ENCODE measurements at places on chromosomes 1 and 21.

DNA sequence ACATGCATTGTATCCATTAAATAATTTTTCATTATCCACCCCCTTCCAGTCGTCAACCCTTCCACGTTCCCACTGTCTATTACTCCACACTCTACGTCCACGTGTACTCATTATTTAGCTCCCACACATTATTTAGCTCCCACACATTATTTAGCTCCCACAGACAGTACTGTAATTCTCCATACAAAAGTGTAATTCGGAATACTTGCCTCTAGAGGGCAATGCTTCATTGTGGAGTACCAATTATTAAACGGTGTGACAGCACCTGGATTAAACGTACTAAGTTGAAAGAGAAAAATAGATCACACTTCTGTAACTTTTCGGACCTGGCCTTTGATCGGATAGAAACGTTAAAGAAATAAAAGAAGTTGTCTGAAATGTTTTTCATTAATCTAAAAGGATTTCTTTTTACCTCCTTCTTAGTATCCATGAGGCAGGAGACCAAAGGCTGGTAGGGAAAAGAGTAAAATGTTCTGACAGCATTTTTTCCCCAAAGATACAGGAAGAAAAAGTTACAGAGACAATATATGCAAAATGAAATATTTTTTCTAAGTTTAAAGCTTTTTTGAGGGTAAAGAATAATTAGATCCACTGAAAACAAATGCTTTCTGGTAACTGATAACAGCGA lies 99.2 kb downstream of the LHX8 start:
- no peak for DNase-seq

- no peak for DNase-seq
These were observed 3.0 kb downstream of the PTPN22 start for GRCh38 chr1:113868387-113869083.

- DNase-seq = no peak
These were observed 8.4 kb downstream of the TNFRSF1B start for GRCh38 chr1:12174924-12175810.

DNA sequence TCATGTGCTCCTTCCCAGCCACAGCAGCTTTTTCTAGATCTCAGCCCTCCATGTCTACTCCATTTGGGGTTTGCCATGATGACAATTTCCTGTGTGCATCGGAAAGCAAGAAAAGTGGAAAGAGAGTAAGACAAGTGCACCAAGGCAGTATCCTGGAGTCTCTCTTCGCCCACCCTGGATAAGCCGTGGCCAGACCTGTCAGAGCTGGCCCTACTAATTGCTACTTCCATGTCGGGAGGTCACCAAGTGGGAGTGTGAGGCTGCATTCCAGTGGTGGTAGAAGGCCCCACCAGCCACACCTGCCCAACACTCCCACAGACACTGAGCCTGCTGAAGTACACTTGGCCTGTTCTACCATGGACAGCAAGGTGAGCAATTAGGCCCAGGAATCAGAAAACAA lies 14.0 kb upstream of the LORICRIN start:
- DNase-seq = no peak

- DNase-seq = no peak
These were observed 29.5 kb upstream of the RUNX3 start for GRCh38 chr1:24959623-24959975.

DNA sequence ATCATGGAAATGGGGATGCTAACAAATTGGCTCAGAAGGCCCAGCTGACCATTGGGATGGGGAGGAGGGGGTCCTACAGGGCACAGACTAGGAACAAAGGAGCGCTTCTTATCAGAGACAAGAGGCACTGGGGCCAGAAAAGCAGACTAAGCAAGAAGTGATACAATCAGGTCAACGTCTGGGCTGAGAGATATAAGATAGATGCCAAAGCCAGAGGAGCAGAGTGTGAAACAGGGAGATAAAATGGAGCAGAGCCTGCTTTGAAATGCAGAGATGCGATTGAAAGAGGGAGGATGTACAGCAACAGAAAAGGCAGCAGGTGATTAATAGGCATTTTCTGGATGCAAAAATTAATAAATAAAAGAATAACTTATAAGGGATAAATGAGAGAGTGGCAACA lies 127.5 kb upstream of the SAMSN1 start:
- DNase-seq = no peak

DNA sequence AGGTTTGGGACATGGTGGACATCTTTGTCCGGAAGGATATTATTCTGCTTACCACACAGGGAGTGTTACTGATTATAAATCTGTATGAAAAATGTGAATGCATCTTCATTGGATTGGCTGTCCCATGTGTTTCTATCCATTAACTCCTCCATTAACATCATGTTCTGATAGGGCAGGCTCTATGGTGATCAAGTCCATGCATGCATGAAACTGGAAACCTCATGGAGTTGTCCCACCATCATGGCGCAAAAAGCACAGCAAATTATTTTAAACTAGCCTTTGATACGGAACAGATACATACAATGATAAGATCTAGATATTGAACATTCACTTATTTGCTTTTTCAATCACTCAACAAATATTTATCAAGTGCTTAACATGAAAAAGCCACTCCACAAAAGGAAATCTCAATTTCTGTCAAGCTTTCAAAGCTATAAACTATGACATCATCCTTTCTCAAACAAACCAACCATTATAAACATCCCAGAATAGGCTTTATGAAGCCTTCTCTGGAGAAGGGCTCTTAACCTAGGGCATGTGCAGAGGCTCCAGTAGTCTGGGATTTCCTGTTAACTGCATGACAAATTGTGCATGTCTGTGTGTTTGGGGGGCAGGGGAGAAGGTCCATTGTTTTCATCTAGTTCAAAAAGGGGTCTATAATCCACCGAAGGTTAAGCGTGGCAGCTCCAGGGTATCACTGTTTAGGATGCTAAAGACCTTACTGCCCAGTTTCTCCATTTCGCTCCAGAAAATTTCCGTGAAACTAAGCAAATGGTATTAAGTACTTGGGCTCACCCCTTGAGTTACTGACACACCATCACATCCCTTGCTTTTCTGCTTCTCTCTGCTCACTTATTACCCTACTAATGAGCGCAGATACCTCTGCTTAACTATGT lies 46.1 kb downstream of the ADAMTS1 start:
- no peak for DNase-seq

GRCh38 chr1:154348429-154349076 lies 23.2 kb downstream of the ATP8B2 start:
- no peak for DNase-seq

GRCh38 chr1:27624467-27625178 lies 10.4 kb downstream of the FGR start:
- DNase-seq = no peak

GRCh38 chr1:217846733-217847132 lies 215.6 kb downstream of the SPATA17 start:
- DNase-seq = no peak

GRCh38 chr1:155037043-155037442 lies 3.4 kb downstream of the DCST1 start:
- no peak for DNase-seq

- no peak for DNase-seq
These were observed 60.6 kb downstream of the MEGF6 start for GRCh38 chr1:3550511-3551289.

DNA sequence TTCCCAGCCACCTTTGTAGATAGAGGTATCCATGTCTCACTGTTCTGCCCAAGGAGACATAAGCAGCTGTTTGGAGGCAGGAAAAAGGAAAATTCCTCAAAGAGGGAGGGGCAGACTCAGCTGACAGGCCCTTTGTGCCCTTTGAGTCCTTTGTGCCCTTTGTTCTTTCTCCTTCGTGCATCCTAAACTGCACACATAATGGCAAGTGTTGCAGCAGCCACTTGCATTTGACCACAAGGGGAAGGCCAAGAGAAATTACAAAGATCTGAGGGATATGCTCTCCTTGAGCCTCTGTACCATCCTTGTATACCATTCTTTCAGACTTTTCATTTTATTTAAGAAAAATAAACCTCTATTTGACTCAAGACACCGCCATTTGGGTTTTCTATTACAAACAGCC lies 71.8 kb upstream of the PKN2 start:
- no peak for DNase-seq

DNA sequence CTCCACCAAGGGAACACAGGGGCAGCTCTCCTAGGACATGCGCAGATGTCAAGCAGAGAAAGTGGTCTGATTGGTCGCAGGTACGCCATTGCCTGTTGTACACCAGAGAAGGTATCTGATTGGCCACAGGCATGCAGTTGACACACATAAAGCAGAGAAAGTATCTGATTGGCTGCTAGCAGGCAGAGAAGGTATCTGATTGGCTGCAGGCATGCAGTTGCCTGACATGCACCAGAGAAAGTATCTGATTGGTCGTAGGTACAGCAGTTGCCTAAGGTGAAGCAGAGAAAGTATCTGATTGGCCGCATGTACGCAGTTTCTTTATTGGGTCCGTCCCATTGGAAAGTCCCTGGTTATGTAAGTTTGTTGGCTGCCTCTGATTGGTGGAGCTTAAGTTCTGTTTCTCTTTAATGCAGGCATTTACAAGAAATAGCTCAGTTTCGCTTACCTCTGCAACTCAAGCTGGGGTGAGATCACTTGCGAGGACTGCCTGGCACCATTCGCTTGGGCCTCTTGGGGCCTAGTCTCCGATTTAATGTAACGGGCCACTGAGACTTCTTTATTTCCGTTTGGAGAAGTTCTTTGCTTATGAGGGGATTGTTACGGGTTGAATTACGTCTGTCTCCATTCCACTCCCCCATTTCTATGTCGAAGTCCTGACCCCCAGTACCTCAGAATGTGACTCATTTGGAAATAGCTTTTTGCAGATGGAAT lies 74.2 kb downstream of the SIK1 start:
- DNase-seq = no peak

DNA sequence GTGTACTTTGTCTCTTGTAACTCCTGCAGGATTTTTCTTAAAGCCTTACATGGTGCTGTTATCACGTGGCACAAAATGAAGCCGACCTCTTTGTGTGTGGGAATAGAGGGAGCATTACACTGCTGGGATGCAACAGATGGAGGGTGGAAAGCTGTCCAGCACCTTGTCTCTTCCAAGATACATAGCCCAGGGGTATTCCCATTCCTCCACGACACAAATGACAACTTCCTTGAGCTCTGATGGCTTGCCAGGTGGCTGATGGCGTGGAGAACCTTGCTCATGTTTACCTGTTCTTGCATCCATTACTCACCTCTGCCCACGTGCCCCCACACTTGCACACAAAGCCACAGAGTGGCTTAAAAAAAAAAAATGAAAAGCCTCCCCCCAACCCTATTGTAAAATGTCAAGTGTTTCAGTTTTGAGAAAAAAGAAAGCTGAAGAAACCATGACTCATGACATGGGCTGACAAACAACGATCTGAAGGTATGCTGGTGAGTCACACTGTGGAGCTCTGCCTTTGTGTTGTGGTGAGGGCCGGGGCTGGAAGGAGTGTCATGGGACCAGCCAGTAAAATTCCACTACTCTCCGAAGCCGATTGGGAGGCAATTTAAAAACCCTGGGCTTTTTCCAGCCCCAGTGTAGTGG lies 32.0 kb upstream of the ATP5PO start:
- peak; percentile 59 for DNase-seq

GRCh38 chr1:76027341-76027740 lies 47.2 kb upstream of the ST6GALNAC3 start:
- DNase-seq = no peak

GRCh38 chr1:184027826-184028695 lies 9.5 kb downstream of the COLGALT2 start:
- DNase-seq = no peak

DNA sequence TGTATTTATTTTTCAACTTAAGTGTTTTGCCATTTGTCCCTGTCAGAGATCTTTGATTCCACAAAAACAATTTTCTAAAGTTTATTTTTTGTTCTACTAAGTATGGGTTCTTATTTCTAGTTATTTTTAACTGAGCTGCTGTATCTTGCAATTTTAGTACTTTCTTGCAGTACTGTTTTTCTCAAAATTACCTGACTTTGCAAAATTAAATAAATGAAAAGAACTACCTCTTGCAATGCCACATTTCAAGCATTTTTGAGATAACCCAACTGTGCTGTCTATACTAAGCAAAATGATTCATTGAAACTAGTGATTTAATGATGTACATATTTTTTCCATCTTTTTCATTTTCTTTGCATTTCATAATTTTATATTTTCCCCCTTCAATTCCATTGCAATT lies 71.5 kb upstream of the ADGRL2 start:
- DNase-seq = no peak

GRCh38 chr1:3455670-3456448 lies 1.4 kb downstream of the ARHGEF16 start:
- DNase-seq = no peak

DNA sequence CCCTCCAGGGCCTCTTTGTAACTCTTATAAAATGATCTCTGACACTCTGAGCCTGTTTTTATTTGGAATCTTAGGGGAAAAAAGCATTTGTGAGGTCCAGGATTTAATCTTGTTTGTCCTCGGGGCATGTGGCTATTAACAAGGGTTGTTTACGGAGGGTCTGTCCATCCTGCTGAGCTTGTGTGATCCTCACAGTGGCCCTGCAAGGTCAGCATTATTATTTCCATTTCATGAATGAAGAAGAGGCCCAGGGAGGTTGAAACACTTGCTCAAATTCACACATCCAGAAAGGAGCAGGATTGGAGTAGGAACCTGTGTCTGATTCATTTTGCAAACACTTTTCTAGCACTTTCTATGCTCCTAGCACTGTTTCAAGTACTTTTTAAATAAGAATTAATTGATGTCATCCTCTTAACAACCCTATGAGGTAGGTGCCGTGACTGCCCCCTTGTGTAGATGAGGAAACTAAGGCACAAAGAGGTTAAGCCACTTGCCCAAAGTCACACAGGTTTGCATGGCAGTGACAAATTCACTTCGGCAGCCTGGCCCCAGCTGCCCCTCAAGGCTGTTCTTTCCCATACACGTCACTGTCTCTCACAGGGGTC lies 178.9 kb downstream of the MIS18A start:
- DNase-seq = no peak

- no peak for DNase-seq
These were observed 26.3 kb upstream of the DISP1 start for GRCh38 chr1:222788402-222789156.

DNA sequence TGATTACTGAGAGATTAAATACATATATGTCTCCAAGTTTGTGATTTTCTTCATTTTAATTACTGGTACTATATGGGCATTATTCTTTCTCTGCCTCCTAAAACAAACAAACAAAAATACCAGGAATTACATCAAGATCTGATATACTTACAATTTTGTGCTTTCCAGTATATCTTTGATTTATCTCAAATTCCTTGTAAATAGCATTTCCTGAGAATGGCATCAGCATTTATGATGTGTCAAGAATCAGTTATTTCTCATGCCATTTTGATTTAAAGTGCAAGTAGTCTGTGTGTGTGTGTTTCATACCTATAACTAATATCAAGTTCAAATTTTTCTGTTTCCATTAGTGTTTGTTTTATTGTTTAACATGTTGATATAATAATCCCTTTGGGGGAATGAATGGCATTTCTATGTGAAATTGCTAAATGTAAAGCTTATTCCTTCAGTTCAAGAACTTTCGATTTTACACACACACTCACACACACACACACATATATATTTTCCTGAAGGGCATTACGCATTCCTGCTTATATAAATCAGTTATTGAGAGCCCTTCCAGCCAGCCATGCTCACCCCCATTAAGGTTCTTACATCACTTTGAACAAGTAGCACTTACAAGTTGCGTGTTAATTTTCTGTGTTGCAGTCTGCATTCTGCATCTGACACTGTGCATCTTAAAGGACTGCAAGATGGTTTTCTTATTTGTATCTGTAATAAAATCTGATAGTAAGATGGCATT lies 102.7 kb downstream of the NEK7 start:
- no peak for DNase-seq

GRCh38 chr1:163442895-163443294 lies 121.1 kb downstream of the NUF2 start:
- no peak for DNase-seq

- no peak for DNase-seq
These were observed 220.7 kb downstream of the HLX start for GRCh38 chr1:221099747-221100595.
